ENCODE measurements at places on chromosomes 1 and 21. TPM values are rescaled to one million over a fixed set of nuclear protein-coding genes. Genes with fewer than 3 reads are reported as not detected.

SAMD11 gene
- 15.0 TPM for total RNA-seq

DNA sequence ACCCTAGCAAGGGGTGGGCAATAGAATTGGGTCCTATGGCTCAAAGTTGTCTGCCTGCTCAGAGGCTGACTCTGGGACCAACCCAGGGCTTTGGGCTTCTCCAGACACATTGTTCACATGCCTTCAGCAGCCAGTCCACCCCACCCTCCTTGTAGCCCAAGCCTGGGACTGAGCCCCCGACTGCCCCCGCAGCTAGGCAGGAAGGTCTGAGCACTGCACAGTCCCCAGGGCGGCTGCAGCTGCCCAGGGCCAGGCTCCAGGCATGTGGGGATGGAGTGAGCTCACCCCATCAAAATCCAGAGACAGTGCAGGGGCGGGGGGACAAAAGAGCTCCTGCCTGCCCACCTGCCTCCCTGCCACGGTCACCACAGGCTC is 35.6 kb downstream of the HSPG2 start:
- DNase-seq: no peak

DNA sequence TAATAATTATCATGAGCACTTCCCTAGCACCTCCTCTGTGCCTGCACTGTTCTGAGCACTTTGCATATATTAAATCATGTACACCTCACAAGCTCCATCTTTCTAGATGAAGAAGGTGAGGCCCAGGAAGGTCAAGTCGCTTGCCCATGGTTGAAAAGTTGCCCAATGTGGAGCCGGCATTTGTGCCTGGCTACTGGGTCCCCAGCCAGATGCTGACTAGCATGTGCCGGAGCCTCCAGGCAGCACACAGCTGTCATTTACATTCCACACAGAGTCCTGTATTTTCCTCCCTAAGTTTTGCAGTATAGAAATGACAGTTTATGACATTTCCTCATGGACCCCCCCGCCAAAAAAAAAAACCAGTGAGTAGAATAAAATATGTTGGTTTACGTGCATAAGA is 94.3 kb downstream of the BCAR3 start:
- no peak for DNase-seq

- no peak for DNase-seq
These were observed 37.2 kb downstream of the ALG14 start for GRCh38 chr1:95035536-95035935.

DNA sequence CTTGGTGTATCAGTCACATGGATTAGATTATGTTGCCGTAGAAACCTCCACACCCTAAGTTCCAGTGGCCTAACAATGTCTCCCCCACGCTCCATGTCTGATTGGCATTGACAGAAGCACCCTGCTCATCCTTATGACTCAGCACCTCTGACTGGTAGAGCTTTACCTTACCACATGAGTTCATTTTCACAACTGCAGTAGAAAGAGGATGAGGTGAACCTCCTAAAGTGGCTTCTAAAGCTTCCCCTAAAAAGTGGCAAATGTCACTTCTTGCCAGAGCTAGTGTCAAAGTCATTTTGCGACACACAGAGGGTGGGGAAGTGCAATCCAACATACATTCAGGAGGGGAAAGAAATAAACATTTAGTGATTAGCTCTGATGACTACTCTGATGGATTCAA is 30.6 kb upstream of the LYPD8 start:
- DNase-seq: peak; percentile 57
